ENCODE measurements at places on chromosomes 5 and 9.

- no peak for DNase-seq
Measured at GRCh38 chr9:98859941-98860340, 52.5 kb downstream of the GALNT12 start.

GRCh38 chr9:99485459-99485858, 263.4 kb downstream of the SEC61B start:
- DNase-seq = no peak

DNA sequence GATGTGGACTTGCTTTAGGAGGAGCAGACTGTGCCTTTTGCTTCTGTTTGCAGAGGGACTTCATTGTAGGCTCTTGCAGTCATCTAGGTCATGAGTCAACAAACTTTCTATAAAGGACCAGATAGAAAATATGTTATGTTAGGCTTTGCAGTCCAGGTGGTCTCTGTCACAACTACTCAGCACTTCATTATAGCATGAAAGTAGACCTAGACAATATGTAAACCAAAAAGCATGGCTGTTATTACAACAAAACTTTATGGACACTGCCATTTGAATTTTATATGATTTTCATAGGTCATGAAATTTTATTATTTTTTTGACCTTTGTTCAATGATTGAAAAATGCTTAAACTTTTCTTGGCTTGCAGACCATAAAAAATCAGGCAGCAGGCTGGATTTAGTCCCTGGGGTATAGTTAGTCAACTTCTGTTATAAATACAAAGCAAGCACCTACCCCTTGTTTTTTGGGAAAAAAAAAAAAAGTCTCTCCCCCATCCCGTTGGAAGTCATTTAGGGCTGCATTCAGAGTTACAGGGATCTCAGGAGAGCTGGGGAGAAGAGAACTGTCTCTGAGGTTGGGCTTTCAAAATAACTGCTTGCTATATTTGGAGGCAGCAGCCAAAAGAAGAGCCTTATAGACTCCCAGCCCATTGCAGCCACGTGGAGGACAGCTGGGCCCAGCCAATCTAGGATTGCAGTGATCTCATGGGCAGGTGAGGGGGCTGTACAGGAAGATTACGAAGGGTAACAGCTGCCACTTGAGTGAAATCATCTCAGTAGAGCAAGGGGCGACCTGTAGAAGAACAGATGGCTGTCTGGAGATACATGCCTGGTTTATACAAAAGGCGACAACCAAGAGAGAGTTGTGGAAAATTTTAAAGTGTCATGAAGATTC, 136.6 kb upstream of the TNC start:
- no peak for DNase-seq

DNA sequence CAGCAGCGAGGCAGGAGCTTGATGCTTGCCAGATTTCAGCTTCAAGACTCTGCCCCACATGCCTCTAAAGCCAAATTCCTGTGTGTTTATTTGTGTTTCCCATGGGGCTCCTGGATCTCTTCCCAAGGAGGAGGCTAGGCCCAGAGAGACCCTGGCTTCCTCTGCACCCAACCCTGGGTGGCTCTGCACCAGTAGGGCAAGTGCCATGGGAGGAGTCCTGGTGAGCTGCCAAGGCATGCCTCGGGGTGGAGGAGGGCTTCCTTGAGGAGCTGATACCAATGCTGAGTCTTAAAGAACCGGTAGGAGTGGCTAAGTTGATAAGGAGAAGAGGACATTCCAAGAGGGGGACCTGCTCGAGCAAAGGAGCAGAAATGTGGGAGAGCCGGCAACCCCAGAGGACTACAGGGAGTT, 6.8 kb upstream of the TIFAB start:
- peak; percentile 96 for DNase-seq

DNA sequence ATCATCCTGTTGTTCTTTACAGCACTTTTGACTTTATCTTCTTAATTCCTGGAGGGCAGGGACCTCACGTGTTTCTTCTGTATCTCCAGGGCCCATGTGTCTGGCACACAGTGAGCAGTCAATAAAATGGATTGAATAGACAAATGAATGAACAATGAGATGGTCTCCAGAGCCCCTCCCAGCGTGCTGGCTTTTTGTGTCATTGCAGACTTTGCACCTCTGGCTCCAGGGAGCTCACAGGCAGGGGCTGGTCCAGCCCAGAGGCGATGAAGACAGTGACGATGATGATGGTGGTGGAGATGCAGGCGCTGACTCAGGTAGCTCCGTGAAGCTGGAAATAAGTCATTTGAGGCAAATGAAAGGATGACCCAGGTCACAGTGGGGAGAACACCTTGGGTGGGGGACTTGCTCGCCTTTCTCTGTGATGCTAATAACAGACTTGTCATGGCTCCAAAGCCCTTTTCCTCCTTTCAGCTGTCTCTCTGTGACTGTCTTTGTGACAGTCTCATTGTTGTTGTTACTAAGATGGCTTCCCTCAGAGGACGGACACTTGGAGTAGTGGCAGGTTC, 30.4 kb upstream of the FABP6 start:
- peak; percentile 53 for DNase-seq

GRCh38 chr5:96252596-96252995, 180.5 kb downstream of the PCSK1 start:
- no peak for DNase-seq

DNA sequence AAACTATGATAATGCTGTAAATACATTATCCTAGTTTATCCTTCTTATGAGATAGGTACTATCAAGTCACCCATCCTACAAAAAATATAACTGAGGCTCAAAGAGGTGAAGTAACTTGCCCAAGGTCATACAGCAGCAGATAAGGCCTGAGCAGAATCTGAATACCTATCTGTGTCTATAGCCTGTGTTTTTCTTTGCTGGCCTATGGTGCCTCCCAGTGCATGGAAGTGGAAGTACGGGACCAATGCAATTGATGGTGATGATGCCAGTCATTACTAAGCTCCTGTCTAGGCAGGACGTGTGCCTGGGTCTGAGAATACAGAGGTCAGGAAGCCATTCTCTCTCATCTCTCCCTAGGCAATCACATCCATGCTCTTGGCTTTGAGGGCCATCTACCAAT, 67.8 kb downstream of the FAT2 start:
- DNase-seq = peak; percentile 82

DNA sequence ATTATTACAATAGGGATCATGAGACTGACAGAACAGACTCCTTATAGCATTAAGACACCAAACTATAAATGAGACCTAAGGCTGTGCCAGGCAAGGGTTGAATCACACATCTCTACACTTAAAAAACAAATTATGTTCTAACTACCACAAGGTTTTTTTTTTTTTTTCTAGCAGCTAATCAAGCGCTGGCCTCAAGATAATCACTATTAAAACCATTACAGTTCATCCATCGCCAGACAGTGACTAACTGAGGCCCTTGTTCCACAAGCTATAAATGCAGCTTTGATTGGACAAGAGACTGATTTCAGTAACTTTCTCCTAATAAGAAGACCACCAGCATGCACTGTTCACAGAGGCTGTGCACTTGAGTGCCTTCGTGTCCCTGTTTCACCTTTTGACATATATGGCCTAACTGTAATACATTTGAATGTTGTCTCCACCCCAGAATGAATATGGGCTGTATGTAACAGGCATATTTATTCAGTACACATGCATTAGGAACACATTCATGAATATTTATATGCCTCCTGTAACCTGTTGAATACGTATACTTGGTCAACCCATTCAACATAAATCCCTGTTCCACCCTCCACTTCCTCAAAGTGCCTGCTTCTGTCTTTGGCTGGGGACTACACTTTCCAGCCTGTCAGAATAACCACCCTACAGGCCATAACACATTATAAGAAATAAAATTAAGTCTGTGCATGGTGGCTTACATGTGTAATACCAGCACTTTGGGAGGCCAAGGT, 22.8 kb upstream of the ZNF131 start:
- no peak for DNase-seq

DNA sequence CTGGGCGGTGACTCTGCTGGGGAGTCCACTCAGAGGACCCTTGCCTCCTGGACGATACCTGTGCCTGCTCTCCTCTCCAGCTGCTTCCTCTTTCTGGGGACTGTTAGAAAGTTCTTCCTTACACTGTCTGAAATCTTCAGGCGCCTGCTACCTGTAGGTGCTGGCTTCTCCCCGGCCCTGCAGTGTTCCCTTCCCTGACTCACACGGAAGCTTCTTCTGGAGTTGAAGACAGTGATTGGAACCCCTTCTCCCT, 562 bp downstream of the GSN start:
- DNase-seq = peak; percentile 47

DNA sequence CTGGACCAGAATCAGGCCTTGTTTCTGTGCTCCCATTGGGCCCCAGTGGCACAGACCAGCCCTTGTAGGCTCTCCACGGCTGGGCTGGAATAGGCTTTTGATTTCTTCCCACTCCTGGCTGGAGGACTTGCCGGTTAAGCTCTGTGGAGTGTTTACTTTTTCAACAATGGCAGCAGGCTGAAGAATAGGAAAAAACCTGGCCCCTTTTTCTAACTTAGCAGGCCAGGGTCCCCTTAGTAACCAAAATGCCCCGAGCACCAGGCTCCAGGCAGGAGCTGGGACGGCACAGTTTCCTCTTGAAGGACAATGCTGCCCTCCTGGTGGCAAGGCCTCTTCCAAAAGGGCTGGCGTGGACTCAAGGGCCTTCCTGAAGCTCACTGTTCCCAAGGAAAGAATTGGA, 230.3 kb downstream of the CRB2 start:
- DNase-seq = no peak

DNA sequence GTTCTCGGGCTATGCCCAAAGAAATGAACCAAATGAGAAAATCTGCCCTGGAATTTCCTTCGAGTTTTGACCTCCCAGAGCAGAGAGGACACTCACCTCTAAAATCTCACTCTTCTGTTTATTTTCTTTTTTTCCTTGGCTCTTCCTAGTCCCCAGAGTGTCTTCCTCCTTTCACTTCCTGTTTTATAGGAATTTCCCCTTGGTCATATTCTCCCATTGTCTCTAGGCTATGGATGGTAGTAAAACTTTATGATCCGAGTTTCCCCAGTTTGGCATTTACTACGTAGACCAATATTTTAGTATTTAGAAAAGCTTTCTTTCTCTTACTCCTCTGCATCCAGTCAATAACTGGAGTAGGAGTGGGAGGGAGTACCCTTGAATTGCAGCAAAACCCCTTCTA, 354.5 kb upstream of the ZNF608 start:
- DNase-seq = no peak

DNA sequence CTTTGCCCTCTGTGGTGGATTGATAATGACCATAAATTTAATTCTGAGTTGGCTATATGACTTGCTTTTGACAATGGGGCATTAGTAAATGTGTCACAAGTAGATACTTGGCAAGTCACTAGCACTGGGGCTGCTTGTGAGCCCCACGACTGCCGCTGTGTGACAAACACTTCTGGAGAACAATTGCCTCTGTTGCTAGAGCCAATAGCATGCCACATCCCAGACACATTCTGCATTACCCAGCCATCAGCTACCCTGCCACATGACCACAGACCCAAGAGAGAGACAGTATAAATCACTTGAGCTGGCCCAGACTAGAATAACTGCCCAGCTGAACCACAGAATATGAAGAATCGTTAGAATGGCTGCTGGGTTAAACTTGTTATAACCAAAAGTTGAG, 753.2 kb upstream of the DMAC1 start:
- DNase-seq = no peak

GRCh38 chr9:111854799-111855198, 41.8 kb upstream of the UGCG start:
- DNase-seq = no peak
